CD4-positive, alpha-beta T cell treated with Interleukin-6 for 4 hours (primary cell): ENCODE measurements at places on chromosomes 16 and 17.

DNA sequence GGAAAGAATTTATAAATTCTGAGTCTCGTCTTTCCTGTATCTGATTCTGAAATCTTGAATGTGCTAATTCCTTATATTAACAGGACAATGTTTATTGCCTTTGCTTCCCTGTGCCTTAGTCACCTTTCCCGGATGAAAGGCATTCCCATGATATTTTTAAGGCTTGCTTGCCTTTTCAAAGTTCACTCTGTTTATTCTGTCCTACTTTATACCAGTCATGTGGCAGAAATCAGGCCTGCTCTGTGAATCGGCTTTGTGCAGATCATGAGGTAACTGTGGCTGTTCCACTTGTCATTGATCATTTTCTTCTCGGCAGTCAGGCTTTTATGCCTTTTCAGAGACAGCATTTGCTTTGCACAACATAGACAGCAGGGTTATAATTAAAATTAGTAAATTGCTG, 28.8 kb upstream of the ABCC11 start:
- no peak for DNase-seq

DNA sequence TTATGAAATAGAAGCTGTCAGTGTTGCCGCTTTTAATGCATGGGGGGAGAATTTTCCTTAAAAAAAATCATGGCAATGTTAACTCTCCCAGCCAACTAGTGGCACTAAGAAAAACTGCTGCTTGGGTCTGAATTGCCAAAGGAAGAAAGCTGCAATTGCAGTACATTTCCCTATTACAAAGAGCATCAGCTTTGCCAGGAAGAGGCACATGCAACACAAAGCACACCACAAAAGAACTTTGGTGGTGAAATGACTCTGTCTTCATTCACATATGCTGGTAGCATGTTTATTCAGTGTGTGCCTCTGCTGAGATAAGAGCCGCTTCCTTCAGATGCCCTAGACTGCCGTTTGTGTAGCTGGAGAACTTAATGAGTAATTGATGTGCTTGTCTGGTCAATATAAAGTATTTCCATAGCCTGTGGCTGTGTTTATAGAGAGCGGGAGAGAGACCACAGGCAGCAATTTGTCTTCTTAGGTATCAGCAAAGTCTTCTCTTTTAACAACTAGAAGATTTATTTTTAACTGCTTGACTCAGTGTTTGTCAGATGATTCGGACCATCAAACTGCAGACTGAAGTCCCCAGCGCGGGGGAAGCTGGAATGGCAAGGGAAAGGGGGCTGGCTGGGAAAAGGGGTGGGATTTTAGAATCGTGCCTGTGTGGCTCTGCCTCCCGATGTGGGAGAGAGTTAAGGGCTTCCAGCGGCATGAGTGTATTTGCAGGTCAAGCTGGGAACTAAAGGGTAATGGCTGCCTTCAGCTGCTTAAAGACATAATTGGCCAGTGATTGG, 115.1 kb downstream of the MRTFB start:
- DNase-seq = peak; percentile 12

DNA sequence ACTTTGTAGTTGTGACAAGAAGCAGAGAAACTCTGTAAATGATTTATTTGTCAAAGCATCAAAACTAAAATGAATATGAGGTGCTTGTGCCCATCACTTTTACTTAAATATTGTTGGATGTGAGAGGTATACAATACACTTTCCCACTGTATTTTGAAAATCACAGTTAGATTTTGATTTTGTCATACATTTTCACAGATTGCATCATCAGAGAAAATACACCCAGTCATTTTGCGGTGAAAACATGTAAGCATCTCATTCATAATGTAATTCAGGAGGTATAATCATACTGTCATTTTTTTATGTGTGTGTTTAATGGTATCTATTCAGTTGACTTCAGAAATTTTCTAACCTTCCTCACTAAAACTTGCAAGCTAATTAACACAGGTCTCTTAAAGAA, 11.3 kb downstream of the ZNF207 start:
- no peak for DNase-seq

DNA sequence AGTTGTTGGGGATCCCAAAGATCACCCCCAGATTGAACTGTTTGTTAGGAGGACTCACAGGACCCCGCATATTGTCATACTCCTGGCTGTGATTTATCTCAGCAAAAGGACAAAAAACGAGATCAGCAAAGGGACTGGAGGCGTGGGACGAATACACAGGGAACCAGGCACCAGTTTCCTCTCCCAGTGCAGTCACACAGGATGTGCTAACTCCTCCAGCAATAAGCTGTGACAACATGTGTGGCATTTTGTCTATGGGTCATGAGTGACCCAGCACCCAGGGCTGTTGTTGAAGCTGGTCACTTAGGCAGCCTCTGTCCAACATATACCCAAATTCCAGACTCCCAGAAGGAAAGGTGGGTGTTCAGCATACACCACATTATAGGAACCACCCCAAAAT, 60.9 kb downstream of the CPPED1 start:
- no peak for DNase-seq

GRCh38 chr16:2469399-2470233, 1.5 kb upstream of the NTN3 start:
- no peak for DNase-seq

DNA sequence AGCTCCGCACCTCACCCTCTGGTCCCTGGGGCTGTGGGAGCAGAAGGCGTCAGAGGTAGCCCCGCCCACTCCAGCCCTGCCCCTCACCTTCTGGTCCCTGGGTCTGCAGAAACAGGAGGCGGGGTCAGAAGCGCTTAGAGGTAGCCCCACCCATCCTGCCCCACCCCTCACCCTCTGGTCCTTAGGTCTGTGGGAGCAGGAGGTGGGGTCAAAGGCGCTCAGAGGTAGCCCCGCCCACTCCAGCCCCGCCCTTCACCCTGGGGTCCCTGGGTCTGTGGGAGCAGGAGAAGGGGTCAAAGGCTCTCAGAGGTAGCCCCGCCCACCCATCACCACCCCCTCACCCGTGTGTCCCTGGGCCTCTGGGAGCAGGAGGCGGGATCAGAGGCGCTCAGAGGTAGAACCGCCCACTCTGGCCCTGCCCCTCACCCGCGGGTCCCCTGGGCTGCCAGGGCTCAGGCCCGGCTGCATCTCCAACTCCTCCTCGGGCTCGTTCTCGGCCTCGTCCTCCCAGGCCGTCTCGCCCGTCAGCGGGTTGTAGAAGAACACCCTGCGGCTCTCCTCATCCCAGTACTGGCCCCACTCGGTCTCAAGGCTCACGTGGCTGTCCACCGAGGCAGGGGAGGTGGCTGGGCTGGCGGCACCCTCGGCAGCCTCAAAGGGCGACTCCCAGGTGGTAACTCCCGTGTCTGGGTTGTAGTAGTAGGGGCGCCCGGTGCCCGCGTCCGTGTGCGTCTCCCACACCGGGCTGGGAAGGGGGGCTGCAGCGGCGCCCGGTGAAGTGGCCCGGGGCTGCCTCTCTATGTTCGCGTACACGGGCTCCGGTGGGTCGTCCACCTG, 27.2 kb downstream of the ARHGAP27 start:
- DNase-seq = peak; percentile 13
